ENCODE measurements at places on chromosomes 3 and 15.

- DNase-seq = no peak
Observed at GRCh38 chr3:32960404-32961170, 9.1 kb downstream of the CCR4 start.

GRCh38 chr15:92579931-92580470 is 75.6 kb downstream of the FAM174B start:
- no peak for DNase-seq

DNA sequence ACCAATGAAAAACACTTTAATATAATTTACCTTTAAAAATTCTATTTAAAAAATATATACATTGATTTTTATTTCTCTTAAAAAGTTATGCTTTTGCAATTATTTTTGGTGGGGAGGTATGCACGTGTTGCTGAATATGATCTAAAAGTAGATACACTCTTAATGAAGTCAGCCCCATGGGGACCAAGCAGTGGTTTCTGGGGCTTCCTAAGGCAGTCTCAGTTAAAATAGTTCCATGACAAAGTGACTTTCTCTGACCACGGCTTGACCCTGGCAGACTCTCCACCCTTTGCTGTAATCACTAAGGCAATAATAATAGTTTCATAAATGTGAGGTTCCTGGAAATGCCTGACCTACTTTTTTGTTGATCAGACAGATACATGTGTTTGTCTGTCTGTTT is 50.4 kb downstream of the CCR4 start:
- no peak for DNase-seq

DNA sequence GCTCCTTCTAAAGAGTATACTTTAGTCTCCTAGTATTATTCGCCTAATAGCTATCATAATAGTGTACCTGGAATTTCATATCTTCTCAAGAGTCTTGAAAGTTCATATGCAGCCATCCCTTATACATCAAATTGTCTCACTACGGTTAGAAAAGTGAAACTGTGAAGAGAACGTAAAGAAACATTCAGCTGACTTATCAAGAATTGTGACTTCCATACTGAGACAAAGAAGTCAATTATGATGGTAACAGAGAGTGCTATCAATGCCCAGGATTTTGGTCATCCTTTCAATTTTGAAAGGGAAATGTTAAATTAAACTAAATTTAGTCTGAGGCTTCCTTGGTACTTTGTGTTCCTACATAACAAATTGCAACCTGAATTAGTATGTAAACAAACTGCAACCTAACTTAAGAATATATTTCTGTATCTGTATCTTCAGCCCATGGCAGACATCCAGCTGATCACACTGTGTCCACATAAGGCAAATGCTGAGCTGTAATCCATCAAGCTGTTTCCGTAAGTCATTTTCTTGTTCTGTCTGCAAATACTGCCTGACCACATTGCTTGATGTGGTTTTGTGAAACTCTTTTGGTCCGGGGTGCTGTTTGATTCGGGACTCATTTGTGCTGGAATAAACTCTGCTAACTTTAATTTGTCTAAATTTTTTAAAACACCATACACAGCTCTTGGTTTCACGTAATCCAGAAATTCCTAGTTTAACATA is 469.6 kb downstream of the SI start:
- no peak for DNase-seq

DNA sequence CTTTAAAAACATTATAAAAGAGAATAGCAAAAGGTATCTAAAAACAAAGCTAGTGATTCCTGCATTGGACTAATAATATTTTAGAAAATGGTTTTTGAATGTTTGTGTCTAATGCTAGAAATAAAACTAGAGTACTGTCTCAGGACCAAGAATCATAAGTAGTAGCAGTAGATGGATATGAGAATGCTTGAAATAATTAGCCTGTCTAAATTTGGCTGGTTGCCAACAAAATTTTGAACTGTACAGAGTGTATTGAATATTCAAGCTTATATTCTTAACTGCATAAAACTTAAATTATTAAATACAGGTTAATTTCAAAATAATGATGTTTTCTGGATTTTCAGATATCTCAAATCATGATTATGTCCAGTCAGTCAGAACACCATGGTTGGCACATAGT is 14.0 kb downstream of the ABHD5 start:
- DNase-seq = no peak

DNA sequence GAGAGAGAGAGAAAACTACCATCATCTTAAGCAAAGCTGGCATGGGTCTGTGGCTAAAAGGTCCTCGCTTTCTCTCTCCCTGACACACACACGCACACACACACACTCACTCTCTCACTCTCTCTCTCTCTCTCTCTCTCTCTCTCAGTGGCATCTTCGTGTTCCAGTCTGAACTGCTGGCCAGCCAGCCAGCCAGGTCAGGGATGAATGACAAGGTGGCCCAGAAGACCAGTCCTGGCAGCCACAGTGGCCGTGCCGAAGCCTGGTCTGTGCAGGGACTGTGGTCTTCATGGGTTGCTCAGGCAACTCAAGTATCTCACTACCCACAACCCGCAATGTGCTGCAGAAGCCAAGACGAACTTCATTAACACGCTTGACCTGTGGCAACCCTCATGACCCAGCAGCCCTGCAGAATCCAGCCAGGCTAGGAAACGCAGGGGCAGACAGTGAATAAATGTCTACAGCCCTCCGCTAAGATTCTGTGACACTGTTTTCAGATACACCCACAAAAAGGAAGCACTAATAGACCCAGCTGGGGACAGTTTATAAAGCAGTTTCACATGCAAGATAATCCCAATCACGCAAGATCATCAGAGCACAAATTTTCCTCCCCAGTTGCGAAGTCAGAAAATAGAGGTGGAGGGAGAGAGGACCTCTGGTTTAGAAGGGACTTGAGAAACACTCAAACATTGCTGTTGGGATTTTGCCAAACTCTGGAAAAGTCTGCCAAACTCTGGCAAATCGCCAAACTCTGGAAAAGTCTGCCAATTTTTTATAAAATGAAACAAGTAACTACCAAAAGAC is 66.4 kb downstream of the XXYLT1 start:
- DNase-seq = no peak

GRCh38 chr3:69500604-69501003 is 114.7 kb upstream of the FRMD4B start:
- DNase-seq = peak; percentile 22

GRCh38 chr3:128170866-128171516 is 17.7 kb downstream of the EEFSEC start:
- peak; percentile 76 for DNase-seq

DNA sequence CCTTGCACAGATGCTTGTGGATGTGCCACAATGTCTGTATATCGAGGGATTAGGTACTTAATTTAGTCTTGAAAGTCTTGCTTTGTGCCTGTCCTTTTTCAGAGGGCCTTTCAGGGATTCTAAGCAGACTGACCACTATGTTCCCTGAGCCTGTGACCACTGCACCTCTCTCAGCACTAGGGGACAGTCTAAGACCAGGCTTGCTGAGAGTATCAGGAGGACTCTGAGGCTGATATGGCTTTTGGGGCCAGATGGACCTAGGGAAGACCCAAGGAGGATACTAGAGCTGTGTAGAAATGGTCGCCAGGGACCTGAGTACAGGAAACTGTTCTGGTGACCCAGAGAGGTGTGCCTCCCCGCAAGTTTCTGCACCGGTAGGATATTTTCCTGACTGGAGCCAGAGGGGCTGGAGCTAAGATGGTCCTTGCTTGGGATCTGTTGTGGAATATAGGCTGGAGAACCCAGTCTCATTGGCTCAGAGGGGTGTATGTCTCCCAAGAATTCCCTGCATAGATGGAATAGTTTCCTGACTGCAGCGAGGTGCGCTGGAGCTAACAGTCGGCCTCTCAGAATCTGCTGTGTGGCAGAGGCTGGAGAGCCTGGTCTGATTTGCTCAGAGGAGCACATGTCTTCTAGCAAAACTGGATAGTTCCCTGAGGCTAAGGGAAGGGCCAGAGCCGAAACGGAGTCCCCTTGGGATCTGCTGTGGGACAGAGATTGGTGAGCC is 213.2 kb upstream of the DCBLD2 start:
- DNase-seq = no peak

DNA sequence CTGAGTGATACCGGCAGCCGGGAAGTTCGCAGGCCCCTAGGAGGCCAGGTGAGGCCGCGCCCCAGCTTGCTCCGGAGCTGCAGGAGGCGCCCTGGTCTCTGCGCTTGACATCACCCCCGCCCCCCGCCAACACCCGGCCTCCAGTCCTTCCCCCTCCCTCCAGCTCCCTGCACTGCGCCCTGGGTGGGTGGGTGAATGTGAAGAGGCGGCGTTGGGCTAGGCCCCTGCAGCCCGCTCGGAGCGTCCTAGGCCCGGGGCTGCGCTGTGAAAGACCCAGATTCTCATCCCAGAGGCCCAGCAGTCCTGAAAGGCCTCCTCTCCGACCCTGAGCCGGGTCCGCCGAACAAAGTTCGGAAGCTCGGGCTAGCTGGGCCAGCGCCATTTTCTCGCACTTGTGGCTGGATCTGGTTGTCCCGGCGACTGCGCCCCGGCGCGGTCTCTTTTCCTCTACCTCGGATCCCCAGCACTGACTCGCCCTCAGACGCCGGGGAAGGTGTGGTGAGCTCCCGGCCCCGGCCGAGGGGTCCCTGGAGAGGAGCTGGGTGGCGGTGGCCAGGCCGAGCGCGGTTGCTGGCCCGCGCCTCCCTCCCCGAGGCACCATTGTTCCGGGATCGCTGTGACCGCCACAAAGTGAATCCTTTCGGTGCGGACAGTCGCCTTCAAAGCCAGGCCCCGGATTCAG is 12.9 kb downstream of the ZIC4 start:
- peak; percentile 66 for DNase-seq

All from midbrain (tissue), 1 donor.